ENCODE measurements at places on chromosomes 7 and 10.

GRCh38 chr10:8238986-8239385 is 184.5 kb downstream of the GATA3 start:
- DNase-seq, result no peak

DNA sequence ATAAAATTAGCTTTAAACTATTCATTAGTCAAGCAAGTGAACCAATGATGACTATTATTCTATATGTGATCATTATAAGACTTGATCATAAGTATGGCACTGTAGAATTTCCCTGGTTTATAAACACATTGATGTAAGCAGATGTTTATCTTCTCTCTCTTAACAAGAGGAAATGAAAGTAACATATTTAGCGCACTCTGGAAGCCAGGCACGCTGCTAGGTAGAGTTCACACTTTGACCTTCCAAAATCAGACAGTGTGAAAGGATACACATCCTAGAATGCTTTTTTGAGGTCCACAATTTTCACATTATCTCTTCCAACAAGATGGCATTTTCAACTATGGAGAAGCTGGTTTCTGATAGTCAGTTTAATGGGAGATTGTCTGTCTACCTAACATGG is 529.4 kb upstream of the IGFBP3 start:
- no peak for DNase-seq

- peak; percentile 4 for DNase-seq
Observed at GRCh38 chr10:60236869-60237524, 152.7 kb downstream of the ANK3 start.

- no peak for DNase-seq
Observed at GRCh38 chr7:523347-524336, 4.0 kb upstream of the PDGFA start.

DNA sequence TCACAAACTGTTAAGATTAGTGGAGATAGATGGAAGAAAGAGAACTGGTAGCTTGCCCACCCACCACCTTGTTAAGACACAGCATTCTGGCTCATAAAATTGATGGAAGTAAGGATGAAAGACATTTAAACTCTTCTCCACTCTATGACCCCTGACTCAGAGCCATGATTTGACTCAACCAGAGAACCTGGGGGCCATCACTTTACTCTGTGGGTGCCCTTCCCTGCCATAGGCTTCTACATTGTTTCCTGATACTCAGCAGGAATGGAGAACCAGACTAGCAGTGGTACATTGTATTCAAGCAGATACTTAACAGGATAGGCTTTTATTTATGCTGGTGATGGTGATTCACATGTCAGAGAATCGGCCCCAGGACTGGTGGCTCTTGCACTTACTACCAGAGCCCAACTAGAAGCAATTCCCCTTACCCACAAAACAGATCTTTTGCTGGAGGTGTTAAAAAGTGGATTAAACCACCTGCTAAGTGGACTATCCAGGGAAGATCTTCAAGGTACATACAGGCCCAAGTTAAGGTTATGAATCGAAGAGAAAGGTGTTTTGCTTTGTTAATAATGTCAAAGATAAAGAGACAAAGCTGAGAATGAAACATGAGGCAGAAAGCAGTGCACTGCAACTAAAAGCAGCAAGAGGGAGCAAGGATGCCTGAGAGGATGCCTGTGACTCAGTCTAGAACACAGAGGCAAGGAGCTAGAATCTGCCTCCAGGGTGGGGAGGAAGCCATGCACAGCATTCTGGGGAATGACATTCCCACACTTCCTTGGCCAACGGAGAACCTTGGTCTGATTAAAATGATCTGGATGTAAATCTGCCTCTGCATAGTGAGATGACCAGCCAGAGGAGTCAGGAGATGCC is 36.0 kb upstream of the GLI3 start:
- DNase-seq, result no peak

DNA sequence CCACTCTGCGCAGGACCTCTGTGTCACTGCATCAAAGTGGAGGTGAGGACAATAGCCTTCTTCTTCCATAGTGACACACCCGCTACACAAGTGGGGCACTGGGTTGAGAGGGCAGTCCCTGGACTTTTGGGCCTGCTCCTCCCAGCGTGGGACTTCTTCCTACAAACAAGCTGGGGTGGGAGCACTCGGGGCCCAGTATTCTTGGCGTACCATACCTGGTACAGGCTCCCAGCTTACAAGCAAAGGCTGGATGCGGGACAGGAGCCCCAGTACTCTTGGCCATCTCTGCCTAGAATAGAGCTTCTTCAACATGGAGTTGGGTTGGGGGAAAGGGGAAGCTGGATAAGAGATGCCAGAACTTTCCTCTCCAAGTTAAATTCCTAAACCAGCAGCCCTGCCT is 426.8 kb upstream of the FOXK1 start:
- no peak for DNase-seq

GRCh38 chr10:98351831-98352402 is 63.1 kb downstream of the PYROXD2 start:
- DNase-seq, result no peak

GRCh38 chr10:132972149-132972985 is 30.0 kb upstream of the CFAP46 start:
- DNase-seq, result no peak

DNA sequence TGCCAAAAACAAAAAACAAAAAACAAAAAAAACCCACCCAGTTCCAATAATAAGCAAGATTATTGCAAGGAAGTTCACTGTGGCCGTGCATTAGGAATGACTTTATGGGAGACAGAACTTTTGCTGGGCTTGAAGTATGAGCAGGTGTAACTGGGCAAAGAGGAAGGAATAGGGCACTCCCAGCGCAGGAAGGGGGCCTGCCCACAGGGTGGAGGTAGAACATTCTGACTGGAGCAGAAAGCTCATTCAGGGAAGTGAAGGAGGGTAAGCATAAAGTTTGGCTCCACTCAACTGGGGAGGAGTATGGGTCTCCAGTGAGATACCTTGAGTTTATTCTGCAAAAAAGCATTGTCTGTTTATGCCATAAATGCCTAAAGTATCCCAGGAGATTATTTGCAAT is 42.1 kb upstream of the WIPF3 start:
- no peak for DNase-seq

DNA sequence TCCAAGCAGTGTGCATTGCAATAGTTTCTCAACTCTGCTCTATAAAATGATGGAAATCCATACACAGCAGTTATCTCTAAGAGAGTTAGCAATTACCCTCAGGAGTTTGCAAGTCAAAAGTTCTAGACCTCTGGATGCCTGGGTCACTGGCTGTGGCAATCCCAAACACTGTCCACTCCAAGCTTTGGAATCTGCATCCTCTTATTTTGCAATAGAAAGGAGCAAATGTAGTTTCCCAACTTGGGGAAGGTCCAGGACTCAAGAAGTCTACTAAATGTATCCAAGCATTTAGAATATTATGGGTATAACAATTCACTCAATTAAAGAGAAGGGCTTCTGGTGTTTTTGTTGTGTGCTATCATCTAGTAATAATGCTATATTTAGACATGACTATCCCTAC is 131.3 kb upstream of the NRP1 start:
- no peak for DNase-seq

DNA sequence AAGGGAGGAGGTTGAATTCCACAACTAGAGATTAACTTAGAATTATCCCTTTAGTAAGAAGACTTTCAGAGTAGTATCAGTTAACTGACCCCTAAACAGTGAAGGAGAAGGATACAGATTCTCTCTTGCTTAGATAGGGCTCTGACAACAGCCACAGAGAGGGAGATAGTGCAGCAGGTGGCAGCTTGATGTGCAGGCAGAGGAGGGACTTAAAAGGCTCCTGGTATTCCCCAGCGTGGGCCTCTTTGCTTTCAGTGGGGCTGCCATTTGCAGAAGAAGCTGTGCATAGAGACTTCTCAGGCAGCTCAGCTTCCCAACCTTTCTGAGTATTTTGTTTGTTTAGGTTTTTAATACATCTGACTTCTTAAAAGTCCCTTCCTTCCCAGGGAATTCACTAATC is 16.0 kb downstream of the FZD1 start:
- DNase-seq, result no peak

DNA sequence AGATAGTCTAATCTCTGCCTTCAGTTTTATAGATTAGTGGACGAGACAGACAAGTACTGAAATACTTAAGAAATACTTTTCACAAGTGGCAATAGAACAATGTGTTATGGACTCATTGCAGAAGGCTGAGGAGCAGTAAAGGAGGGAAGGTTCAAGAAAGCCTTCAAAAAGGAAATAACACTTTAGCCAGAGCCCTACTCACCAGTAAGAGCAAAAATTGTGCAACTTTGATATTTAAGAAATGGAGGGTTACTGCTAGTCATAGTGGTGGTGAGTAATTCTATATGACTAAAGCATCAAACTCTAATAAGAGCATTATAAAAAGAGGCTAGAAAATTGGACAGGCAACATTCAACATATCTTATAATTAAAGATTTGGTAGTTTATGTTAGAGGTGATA is 28.8 kb downstream of the PTPN12 start:
- DNase-seq, result no peak

DNA sequence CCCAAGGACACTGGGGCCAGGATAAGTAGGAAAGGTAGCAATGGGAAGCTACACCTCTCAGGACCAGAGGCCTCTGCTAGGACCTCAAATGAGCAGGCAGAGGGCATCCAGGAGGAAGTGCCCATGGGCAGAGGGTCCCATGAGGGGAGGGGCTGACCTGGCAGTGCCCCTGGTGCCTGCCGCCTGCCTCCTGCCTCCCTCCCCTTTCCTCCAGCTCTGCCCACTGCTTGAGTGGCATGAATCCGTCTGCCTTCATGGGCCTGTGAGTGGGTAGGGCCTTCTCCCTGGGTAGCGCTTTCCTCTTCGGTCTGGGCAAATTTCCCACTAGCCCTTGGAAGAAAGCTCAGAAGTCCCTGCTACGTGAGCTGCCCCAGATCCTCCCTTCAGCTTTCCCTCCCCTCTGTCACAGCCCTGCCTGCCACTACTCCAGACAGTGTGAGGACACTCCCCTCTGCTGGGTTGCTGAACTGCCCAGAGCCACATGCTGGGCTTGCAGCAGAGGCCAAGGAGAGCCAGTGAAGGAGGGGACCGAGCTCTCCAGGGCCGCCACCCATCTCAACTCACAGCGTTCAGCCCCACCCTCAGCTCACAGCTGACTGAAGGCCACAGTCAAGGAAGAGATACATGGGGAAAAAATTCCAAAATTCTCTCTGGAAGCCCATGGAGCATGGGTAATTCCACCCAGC is 141.4 kb downstream of the ARHGAP22 start:
- DNase-seq, result no peak

DNA sequence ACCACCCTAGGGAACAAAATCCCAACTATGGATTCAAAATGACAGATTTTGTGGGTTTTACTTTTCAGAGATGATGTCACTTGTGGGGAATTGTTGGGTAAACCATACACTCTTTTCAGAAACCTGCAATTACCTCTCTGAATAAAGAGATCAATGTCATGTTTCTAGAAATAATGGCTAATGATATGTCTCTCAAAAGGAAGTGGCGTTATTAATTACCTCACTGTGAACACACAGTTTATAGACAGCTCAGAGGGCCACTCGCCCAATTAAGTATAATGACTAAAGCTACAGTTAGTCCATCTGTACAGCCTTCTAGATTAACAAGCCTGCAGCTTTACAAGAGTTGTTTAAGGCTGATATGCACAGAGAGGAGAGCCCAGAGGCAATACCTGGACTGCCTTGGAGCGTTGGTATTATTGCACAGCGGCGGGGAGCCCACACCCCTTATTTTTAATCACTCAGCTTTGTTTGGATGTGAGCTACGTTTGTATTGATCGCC is 79.5 kb downstream of the RAB11FIP2 start:
- no peak for DNase-seq

DNA sequence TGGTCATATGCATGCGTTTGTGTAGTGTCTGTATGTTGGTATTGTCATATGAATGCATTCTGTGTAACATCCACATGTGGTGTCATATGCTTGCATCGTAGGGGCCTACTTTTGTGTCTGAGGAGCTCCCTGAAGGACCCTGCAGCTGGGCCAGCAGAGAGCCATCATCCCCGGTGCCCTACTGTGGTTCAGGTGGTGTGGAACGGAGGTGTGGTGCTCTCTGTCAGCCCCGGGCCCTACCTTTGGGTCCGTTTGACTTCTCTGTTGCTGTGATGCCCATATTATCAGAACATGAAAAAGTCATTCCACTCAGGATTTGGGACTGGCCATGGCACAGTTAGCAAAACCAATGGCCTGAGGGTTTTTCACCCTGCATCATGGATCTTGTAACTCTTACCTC is 217.9 kb downstream of the ADARB2 start:
- no peak for DNase-seq

DNA sequence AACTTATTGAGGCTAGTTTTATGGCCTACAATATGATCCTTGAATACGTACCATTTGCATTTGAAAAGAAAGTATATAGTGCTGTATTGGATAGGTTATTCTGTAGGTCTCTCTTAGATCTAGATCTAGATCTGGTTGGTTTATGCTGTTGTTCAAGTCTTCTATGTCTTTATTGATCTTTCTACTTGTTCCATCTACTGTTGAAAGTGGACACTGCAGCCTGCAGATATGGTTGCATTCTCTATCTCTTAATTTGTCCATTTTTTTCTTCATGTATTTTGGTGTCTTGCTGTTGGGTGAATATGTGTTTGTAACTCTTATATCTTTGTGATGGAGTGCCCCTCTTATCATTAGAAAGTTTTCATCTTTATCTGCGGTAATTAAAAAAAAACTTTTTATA is 139.4 kb upstream of the PCDH15 start:
- no peak for DNase-seq

- no peak for DNase-seq
Observed at GRCh38 chr10:118567701-118568248, 27.7 kb downstream of the PRLHR start.

DNA sequence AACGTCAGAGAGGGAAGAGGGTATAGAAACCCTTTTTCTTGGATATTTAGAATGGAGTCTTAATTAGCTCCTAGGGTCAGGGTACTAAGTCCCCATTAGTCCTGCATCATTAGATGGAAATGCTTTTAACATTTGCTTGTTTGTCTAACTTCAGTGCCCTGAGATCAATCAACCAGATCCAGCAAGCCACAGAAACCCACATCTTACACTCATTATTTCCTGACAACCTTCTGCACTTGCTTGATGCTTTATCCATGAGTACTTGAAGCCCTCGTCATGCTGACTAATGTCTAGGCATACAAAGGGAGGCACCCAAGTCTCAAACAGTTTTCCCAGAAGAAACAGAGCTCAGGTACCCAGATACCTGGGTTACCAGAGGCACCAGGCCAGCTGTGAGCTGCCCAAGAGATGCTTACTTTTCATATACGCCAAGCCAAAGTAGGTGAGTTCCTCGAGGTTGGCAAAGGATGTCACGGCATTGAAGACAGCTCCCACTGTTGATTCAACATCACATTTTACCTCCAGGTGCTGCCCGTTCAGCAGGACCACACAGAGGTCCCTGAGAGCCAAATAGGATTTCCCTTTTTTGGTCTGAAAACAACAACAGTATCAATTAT is 42.7 kb downstream of the FRMPD2 start:
- DNase-seq, result no peak

GRCh38 chr7:133623721-133624120 is 370.8 kb downstream of the EXOC4 start:
- no peak for DNase-seq

DNA sequence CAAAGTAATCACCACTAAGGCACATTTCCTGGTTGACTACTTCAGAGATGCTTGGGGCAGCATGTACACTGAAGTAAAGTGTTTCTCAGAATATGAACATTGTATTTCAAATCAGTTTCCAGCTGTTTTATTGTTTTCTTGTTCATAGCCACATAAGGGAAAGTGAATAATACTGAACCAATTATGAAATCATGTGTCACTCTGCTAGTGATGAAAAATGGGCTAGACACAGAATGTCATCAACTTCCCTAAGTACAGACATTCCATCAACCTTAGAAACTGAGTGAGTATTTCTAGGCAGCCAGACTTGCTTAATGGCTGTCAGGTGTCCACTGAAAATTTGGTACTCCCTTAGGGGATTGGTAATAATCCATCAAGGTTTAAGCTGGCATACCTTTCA is 603.5 kb downstream of the ARL4A start:
- no peak for DNase-seq

All from stimulated activated CD4-positive, alpha-beta T cell treated with anti-CD3 and anti-CD28 coated beads, Interleukin-2, amount 100 ng/mL, for 48 hours (primary cell).